ENCODE measurements at places on chromosomes 13 and 19. TPM values are rescaled to one million over a fixed set of nuclear protein-coding genes. Genes with fewer than 3 reads are reported as not detected.

The CGB8 gene
- polyA plus RNA-seq = not detected

The YJEFN3 gene
- polyA plus RNA-seq = not detected

The KIR2DL4 gene
- not detected for polyA plus RNA-seq

The PLK5 gene
- not detected for polyA plus RNA-seq

The POU4F1 gene
- polyA plus RNA-seq = not detected

The ERICH4 gene
- not detected for polyA plus RNA-seq

The PIP5K1C gene
- 11.5 TPM for polyA plus RNA-seq
